Thymus (tissue), 14 donors: ENCODE measurements at places on chromosomes 7 and 10.

- DNase-seq, result no peak
These were observed 7.3 kb upstream of the RHOBTB1 start for GRCh38 chr10:60951272-60951724.

- no peak for DNase-seq
These were observed 6.5 kb downstream of the CTBP2 start for GRCh38 chr10:125153703-125154490.

GRCh38 chr10:50739618-50740292 is at the start of gene ASAH2B:
Gene ASAH2B (plus strand): TSS chr10:50739936. CDS start chr10:50745131, 5,195 bp downstream.
- DNase-seq, result peak; percentile 72

DNA sequence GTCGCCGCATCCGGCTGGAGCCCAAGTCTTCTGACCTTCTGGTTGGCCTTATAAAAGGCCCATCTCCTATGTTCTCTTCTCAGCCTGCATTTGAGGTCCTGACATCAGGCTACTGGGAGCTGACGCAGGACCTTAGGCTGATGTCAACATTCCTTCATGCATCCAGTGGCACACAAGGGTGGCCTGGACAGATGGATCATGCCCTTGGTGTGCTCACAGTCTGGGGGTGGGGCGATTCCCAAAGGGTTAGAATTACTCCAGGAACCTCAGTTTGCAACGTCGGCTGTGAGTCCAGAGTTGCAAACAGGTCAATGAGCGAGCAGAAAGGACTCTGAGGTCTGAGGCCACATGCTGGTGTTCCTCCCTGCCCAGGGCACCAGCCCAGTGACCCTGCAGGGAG is 8.2 kb upstream of the CLIP2 start:
- DNase-seq, result no peak

DNA sequence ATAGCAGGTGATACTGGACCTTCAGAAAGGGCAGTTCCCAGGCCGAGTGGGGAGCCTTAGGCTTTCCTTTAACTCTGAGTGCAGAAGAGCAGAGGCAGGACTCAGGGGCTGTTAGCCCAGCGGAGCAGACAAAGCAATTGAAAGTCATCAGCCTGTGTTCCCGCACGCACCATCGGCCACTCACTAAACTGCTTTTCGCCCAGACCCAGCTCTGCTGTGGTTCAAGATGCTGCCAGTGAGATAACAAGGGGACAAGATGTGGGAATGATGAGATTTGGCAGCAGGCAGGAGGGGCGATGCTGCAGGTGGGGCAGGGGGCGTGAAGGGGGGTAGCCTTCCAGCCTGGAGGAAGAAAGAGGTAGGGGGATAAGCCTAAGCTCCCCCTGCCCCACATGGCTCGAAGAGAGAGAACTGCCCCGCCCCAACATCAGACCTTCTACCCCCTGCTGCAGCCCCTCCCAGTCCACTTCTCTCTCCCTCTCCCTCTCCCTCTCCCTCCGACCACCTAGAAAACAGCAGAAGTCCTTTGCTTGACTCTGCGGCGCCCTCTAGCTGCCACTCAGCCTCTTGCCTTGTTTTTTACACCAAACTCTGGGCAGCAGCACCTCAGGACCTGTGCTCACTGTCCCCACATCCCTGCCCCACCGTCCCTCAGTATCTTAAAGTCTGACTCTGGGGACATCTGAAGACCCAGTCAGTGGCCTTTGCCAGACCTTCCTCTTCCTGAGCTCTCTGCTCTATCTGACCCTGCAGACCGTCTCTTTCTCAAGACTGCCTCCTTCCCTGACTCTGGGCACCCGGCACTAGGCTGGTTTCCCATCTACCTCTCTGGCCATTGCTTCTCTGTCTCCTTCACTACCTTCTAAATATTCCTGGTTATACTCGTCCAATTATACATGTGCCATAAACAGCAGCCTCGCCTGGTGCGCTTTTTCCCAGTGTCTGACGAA is 110.5 kb downstream of the C10orf105 start:
- peak; percentile 51 for DNase-seq

DNA sequence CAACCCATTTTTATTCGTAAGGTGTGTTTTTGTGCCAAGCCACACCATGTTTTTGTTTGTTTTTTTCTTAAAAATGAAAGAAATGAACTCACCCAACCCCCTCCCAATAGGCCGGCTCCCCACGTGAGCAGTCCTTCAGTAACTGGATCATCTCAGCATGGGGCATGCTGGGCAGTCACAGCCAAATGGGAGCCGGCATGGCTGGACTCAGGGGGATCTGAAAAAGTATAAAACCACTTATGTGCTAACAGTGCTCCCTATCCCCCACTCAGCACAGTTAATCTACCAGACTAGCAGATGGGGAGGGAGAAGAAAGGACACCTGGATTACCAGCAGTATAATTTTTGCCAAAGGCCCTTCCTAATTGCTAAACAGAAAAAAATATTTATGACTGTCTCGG is 39.3 kb downstream of the BAZ1B start:
- DNase-seq, result no peak

- no peak for DNase-seq
These were observed 2.9 kb downstream of the NUP205 start for GRCh38 chr7:135560631-135561030.

- peak; percentile 28 for DNase-seq
These were observed 22.7 kb downstream of the CISD1 start for GRCh38 chr10:58291538-58292174.

DNA sequence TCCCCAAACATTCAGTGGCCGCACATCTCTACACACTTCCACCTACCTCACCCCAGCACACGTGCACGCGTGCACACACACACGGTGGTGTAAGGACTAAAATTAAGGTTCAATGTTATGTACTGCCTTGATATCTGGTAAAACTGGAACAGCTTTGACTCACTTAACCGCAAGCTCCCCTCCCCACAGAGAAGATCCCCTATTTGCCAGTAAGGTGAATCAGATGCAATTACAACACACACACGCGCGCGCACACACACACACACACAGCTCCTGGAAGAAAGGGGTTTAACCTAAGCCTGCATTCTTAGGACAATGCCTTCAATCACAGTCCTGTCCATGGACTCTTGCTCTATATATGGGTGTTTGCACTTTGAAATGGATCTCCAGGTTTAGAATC is 25.5 kb upstream of the VPS41 start:
- no peak for DNase-seq

- DNase-seq, result no peak
These were observed 152.5 kb downstream of the AKR1D1 start for GRCh38 chr7:138228769-138229168.

DNA sequence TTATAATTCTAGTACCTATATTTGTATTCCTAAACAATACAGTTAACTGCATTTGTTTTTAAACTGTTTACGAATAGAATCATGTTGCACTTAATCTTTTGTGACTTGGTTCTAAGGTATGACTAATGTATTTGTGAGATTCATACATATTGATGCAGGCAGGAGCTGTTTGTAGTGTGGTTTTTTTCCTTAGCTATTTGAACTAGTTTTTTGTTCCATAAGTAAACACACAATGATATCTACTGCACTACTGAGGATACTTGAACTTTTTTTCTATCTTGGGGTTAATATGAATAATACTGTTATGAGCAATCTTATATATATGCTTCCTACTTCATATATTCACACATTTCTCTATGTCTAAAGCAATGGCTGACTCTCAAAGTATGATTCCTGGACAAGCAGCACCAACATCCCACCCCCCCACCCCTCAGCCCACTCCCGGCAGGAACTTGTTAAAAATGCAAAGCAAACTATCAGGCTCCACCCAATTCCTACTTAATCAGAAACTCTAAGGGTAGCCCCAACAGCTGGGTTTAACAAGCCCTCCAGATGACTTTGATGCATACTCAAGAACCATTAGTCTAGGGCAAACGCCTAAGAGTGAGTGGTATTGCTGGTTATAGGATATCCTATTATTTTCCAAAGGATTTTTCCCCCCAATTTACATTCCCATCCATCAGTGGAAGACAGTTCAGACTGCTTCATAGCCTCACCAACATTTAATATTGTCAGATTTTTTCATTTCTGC is 25.8 kb downstream of the BRAF start:
- DNase-seq, result no peak

DNA sequence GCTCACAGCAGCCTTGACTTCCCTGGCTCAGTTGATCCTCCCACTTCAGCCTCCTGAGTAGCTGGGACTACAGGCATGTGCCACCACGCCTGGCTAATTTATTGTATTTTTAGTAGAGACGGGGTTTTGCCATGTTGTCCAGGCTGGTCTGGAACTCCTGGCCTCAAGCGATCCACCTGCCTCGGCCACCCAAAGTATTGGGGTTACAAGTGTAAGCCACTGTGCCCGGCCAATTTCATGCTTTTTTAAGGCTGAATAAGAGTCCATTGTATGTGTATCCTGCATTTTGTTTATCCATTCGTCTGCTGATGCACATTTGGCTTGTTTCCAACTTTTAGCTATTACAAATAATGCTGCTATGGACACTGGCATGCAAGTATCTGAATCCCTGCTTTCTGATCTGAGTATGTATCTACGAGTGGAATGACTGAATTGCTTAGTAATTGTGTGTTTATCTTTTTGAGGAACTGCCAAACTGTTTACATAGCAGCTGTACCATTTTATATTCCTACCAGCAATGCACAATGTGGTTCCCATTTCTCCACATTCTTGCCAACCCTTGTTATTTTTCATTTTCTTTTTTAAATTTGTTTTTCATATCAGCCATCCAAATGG is 37.3 kb upstream of the TPST1 start:
- no peak for DNase-seq

GRCh38 chr10:32005050-32005449 is 51.2 kb downstream of the KIF5B start:
- peak; percentile 25 for DNase-seq

DNA sequence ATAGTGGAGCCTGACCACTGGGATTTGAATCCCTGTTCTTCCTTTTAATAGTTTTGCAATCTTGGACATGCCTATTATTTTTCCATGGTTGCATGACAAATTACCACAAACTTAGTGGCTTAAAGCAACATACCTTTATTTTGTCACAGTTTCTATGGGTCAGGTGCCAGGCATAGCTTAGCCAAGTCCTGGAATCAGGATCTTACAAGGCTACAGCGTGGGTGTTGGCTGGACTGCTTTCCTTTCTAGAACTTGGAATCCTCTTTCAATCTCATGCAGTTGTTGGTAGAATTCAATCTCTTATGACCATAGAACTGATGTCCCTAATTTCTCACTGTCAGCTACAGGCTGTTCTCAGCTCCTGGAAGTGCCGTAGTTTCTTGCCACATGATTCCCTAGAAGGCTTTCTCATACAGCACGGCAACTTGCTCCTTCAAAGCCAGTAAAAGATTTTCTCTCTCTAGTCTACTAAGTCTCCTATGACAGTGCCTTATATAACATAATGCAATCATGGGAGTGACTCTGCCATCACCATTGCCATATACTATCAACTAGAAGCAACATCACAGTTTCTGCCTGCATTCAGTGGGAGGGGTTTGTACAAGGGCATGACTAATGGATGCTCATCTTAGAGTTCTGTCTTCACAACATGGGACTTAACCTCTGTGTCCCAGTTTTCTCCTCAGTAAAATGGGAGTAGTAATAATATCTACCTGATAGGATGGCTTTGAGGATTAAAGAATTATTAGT is 243.4 kb upstream of the FZD1 start:
- no peak for DNase-seq

DNA sequence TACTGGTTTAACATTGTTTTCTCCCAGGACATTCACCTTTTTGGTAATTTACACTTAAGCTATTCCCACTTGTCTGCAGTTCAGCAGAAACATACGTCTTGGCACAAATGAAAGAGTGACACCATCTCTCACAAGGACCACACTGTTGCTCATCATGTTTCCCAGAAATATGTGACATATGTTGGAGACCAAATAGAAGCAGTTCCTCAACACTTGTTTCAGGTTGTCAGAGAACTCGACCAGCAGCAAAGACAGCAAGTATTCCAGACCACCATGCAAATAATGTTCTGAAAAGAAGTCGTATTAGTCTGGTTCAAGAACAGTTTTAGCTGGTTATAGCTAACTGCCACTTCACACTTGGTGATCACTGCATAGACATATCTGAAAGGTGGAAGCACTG is 81.3 kb upstream of the KLF6 start:
- DNase-seq, result no peak

- DNase-seq, result no peak
These were observed 571.6 kb downstream of the SH2D4B start for GRCh38 chr10:81109200-81109752.

- DNase-seq, result no peak
These were observed 53.6 kb downstream of the COBL start for GRCh38 chr7:51262796-51263531.

DNA sequence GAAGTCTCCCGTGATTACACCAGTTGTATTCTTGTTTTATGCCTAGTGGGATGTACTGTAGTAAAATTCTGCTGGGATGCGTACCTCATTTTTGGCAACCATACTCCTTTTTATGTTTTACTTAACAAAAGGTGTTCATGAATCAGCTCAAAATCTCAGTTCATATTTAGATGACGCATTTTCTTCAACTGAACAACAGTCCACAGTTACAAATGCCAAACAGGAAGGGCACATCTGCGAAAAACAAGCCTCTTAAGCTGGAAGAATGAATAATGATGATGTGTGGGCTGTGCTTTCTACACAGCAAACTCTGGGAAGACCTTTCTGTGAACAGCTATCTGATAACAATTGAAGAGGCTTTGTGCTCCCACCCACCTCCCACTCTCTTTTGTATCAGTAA is 68.4 kb upstream of the NRBF2 start:
- no peak for DNase-seq

DNA sequence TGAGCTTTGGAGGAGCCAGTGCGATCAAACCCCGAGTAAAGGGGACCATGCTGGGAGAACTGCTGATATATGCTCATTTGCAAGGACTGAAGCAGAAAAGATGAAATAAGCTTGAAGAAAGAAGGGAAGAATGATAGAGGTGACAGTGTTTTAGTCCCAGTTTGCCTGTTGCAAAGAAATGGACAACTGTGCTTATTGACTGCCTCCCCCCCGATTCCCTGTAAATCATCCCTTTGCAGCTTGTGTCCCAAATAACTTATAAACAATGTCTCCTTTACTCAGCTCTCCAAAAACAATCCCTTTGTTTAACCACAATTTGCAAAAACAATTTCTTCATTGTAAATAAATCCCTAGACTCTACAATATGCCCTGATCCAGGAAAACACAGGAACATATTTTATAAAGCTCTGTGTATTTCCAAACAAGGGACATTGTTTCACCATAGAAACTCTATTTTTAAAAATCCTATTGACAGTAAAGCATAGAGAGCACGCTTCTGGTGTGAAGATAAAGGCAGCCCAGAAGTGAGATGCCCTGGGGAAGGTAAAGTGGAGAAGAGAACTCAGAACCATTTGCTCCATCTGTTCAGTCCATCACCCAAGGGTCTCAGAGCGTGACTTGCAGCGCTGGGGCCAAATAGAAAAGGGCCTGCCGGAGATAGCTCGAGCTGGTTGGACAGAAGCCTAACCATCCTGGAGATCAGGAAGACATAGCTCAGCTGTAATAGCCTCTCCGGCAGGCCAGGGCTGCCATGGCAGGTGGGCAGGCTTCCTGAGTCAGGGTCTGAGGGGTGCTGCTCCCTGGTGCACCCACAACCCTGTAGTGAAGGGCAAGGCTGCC is 280.5 kb downstream of the WDR11 start:
- DNase-seq, result no peak

DNA sequence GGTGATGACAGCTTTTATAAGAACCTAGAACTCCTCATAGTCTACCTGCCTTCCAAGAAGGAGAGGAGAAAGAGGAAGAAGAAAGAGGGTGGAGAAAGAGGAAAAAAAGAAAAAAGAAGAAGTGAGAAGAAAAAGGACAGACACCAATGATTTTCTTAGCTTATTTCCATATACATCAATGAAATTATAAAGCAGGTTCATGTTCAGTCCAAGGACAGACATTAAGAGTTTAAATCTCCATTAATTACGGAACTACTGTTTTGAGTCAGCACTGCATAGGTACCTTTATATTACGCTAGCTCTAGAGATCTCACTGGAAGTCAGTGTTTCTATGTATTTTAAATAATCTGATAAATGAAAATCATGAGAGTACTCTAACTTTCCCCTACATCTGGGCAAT is 309.0 kb upstream of the HGF start:
- DNase-seq, result no peak
